ENCODE measurements at places on chromosomes 12 and 14. TPM values are rescaled to one million over a fixed set of nuclear protein-coding genes. Genes with fewer than 3 reads are reported as not detected.

SLC25A47 gene
- not detected for total RNA-seq

DNA sequence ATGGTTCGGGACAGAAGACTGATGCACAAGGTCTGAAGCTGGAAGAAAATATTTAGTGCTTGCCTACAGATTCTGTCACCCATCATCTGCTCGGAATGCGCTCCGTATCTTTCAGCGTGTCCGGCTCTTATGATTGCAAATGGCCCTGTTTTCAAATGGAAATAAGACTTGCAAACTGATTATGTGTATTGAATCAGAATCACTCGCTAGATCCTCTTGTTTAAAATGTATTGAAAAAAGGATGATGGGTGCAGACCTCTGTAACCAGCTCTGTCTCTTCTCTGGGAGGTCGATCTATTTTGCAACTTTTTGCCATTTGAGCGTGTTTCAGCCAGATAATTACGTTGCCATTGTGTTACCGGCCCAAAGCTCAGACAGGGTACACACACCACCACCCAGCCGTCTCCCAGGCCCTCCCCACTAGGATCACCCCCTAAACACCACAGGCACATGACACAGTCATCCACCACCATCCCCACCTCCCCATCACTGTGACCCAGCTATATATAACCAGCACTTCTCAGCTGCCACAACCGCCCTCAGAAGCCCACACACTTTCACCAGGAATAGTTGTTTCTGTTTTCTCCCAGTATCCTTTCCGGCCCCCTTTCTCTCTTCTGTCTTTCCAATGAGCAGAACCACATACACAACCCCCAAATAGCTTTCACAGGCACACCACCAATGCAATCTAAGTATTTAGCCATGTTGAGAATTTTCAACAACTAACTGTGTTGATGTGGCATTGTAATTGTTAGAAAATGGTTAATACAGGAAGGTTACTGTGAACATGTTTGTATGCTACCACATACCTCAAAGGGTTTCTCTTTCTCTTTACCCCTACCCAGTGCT, 10.7 kb downstream of the NKX2-1 start:
- DNase-seq, result no peak

- no peak for DNase-seq
Observed at GRCh38 chr12:105915997-105916759, 222.6 kb downstream of the NUAK1 start.

DNA sequence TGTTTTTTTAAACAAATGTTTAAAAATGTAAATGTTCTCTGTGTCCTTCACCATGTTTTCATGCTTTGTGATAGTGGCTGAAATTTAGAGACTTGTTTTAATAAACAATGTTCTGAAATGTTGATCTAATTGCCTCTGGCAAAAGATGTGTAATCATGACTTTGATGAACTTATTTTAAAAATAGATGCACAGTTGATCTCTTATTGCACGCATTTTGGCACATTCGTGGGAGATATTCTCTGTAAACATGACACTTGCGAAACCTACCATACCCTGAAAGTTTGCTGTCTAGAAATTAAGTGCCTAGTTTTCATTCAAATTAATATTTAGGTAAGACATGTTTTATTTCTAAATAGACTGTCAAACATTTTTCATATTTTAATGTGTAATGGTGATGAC, 119.7 kb upstream of the DNM1L start:
- DNase-seq, result no peak

DNA sequence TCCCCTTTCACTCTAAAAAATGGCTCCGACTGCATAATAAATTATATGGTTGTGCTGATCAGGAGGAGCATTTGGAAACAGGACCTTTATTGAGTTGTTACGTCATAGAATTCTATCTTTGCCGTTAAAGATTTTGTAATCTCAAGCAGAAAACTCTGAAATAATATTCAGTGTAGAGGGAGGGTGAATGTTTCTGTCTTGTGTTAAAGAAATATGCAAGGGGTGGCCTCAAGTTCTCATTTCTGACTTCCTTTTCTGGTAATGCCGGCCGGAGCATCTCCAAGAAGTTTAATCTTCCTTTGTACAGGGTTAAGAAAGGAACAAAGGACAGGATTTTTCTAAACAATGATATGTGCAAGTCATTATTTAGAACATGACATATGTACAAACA, 165.1 kb downstream of the SLC38A4 start:
- DNase-seq, result no peak

DNA sequence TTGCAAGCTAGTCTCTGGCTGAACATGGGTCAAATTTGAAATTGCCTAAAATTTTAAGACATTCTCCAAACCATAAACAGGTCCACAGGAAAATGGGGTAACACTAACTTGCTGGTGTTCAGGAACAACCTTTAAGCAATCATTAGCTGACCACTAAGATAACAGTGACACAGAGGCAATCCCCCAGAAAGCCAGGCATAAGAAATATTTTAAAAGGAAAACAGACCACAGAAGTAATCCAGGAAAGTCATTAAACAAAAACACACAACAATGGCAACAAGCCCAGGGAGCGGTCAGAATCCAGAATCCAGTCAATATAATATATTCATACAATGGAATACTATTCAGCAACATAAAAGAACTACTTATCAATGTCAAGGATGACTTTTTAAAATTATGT, 59.1 kb downstream of the LRP6 start:
- no peak for DNase-seq

MDGA2 gene
- total RNA-seq, result 1.0 TPM

GRCh38 chr12:123139926-123140675, 10.8 kb downstream of the PITPNM2 start:
- DNase-seq, result peak; percentile 71

HOXC5 gene
- not detected for total RNA-seq

DNA sequence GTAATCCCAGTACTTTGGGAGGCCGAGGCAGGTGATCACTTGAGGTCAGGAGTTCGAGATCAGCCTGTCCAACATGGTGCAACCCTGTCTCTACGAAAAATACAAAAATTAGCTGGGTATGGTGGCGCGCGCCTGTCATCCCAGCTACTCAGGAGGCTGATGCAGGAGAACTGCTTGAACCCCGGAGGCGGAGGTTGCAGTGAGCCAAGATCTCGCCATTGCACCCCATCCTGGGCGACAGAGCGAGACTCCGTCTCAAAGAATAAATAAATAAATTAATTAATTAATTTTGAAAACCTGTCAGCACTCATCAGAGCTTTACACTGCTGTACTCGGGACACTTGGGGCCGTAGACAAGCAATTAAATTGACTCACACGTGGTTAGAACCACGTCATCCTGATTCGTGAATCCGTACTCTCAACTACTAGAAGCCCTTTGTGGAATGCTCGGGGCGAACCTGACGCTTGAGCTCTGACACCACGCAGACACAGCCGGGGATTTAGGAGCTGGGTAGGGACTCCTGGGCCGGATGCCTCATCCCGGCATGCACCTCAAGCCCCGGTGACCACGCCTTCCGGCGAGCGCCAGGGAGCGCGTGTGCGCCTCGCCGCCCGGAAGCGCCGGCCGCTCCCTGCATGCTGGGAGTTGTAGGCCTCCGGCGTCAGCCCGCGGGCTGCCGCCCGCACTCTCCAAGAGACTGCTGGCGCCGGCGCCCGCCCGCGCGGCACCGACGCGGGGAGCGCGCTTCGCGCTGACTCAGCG, at the start of gene XPOT:
XPOT (plus strand) TSS at position 686 of the 763 bp plus-strand sequence. CDS start 5,644 bp downstream, outside the sequence.
- DNase-seq, result peak; percentile 98

GRCh38 chr12:113043240-113043639, 13.3 kb upstream of the DTX1 start:
- DNase-seq, result no peak

DNA sequence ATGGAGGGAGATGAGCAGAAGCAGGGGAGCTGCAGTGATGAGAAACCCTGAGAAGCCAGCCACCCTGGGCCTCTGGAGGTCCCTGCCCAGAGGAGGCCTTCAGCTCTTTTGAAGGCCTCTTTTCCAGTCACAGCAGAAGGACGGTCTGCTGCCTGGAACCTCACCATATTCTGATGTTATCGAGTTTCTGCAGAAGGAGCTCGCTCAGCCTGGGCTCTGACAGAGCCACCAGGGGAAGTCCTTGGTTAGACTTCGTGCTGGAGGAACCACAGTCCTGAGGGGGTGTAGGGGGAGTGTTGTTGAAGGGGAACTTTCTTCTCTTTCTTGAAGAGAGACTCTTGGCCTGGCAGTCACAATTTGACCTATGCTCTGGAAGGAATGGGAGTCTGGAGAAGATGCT, 25.1 kb upstream of the BATF start:
- DNase-seq, result no peak

DNA sequence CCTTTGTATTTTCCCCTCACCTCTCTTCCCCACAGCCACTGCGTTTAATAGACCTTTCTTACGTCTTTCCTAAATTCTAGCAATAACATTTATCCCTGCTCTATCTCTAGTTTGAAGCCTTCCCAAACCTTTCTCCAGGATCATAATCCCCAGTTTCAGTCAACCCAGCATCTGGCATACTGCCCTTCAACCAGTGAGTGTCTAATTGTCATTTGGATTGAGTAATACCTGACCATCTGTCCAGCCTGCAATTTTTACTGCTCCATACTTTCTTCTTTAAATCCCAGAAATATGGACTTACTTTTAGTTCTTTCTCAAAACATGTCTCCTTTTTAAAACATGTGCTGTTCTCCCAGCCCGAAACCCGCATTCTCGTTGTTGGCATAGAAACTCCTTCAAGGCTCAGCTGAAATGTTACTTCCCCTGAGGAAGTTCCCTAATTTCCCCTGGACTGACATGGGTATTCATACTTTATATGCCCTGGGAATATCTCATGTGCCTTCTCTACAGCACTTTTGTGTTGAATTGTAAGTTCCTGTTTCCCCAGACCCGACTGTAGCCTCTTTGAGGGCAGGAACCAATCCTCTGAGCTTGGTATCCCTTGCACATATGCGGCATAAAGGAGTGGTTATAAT, 65.1 kb upstream of the ETV6 start:
- DNase-seq, result peak; percentile 9

DNA sequence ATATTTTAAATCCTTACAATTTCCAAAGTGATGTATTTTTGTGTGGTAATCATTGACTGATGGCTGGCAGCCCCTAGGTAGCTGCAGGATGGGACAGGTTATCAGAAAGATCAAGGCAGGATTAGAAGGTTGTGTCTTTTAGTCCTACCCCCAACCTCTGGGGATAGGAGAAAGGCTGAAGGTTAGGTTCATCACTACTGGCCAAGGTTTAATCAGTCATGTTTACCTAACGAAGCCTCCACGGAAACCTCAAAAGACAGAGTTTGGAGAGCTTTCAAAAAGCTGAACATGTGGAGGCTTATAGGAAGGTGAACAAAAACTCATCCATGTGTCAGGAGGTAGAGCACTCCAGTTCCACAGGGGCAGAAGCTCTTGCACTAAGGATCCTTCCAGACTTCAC, 77.5 kb upstream of the CD163 start:
- DNase-seq, result no peak

- no peak for DNase-seq
Observed at GRCh38 chr14:77524536-77524935, 25.9 kb upstream of the ISM2 start.

DNA sequence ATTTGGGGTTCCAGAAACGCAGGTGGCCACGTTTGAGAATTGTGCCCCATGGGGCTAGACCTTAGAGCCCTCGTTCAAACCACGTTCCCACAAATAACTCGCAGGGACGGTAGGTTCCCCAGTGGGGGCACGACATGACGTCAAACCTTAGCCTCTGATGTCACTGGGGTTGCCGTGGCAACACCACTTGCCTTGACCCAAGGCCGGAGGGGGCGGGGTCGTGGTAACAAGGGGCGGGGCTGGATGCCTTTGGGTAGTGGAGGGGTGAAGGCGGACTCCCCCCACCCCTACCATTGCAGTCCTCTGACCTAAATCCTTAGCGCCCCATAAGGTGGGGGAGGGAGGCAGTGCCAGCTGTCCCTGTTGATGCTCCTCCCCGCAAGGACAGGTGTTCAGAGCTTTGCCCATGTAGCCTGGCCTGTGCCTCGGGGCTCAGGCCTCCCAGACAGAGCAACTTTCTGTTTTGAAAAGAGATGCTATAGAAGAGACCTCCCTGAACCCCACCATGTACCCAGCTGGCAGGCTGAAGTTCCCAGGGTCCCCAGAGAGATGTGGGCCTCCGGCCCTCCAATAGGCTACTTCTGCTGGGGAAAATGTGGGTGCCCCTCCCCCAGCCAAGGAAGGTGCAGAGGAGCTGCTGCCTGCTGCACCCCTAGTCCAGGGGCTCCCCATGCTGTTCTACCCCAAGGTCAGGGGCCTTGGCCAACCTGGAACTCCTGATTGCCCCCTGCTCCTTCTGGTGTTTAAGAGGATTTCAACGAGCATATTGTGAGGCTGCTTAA, 1.9 kb downstream of the FAM222A start:
- DNase-seq, result peak; percentile 82

GRCh38 chr12:130164936-130165335, 2.7 kb downstream of the FZD10 start:
- no peak for DNase-seq

- DNase-seq, result peak; percentile 69
Observed at GRCh38 chr12:124915239-124916236, 1.1 kb upstream of the UBC start.

DNA sequence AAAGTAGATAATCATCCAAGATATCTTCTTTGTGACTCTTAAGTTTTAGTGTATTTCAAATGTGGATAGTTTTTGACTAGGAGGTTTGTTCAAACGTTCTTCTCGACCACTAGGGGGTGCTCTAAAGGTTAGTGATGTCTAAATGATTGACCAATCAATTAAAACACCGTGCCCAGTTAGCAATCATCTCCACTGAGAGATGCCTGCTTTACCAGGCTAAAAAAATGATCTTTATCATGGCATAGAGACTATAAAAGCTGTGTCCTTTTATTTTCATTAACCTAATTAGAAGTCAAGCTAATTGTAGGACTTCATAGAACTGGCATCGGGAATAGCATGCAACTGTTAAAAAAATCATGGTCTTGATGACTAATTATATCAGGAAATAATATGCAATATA, 153.9 kb downstream of the PRKCH start:
- DNase-seq, result peak; percentile 77

SYNDIG1L gene
- total RNA-seq, result not detected

DNA sequence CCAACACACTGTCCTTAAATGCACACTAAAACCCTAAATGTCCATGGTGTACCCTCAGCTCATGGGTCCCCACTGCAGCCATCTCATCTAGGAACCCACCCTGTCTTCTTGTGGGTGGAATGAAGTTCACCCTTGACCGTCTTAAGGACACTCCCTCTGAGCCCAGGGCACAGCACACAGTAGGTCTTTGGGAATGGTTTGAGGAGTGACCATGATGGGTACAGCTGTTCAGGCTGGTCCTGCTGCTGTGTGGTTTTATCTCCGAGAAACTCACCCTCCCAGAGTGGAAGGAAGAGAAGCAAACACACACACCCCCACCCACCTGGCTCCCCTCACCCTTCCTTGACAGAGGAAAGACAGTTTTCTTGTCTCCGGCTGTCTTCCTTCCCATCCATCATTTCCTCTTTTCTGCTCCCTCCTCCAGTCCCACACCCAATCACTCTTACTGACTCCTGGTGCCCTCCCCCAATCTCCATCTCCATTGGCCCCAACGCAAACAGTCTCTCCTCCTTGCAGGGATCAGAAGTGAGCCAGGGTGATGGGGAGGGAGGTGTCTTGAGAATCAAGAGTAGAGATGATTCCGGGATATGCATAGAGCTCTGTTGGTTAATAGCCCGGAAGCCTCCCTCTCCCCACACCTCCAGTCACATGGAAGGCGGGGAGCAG, 105.9 kb upstream of the LHX5 start:
- DNase-seq, result no peak

CMAS gene
- 27.0 TPM for total RNA-seq

SYCP3 gene
- total RNA-seq, result not detected

All from tongue (tissue), 3 donors.